ENCODE measurements at places on chromosomes 13 and 19.

GRCh38 chr19:13666165-13666564 lies 98.2 kb upstream of the MRI1 start:
- no peak for DNase-seq

GRCh38 chr19:19115954-19116353 lies 22.3 kb downstream of the TMEM161A start:
- peak; percentile 65 for DNase-seq

GRCh38 chr13:60619461-60619860 lies 222.4 kb downstream of the TDRD3 start:
- no peak for DNase-seq

GRCh38 chr13:102055090-102055779 lies 346.6 kb downstream of the FGF14 start:
- DNase-seq: no peak

DNA sequence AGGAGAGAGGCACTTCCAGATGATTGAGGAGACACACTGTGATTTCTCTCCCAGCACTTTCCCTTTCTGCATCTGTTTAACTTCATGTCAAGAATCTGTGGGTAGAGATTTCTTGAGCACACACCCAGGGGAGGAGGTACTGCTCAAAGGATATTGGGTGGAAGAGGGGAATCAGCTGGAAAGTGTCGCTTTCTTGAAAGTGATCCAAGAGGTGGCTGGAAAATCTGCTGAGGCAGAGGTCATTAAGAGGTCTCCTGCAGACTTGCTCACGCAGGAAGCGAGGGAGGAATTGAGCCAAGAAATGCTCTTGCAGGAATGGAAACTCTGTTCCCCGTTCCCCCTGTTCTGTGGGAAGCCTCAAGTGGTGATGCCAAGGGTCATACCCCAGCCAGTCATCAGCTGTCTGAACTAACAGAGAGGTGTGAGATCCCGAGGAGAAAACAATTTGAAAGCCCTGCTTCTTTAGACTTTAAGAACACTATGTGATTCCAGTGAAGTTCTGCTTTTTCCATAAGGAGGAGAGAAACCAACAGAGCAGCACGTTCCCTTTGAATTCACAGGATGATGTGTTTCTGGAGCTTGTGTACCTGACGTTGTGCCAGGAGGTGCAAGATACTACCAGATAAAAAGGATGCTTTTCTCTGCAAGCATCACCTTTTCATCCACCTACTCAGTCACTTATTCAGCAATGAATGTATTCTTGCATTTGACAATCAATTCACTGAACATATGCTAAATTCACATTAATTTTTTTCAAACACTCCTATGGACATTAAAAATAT lies 163.4 kb upstream of the GPR12 start:
- DNase-seq: no peak

GRCh38 chr13:110162866-110163658 lies 143.9 kb downstream of the COL4A1 start:
- no peak for DNase-seq

DNA sequence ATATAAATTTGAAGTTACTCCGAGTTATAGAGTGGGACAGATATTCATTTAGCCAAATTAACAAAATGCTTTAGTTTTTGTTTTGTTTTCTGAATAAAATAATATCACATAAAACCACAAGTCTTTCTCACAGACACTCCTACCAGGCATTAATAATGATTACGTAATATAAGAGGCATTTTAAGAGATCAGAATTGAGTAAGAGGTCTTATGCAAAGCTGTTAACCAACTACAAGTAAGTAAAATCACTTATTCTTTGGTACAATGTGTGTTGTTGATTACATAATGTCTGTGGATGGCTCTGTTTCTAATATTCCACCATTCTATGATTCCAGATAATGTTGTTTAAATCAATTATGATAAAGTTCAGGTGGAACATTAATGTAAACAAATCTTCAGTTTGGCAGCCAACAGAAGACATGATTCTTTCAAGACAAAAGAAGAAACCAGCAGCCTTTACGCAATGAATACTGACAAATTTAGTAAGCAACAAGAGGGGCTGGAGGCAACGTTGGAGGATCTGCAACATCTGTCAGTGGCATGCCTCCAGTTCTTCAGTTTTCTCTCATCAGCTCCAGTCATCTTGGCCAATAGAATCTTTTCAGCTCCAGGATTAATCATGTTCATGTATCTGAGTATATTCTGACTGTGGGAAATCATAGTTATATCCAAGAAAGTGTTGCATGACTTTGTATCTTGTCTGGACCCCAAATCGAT lies 403.8 kb downstream of the SLITRK5 start:
- no peak for DNase-seq

DNA sequence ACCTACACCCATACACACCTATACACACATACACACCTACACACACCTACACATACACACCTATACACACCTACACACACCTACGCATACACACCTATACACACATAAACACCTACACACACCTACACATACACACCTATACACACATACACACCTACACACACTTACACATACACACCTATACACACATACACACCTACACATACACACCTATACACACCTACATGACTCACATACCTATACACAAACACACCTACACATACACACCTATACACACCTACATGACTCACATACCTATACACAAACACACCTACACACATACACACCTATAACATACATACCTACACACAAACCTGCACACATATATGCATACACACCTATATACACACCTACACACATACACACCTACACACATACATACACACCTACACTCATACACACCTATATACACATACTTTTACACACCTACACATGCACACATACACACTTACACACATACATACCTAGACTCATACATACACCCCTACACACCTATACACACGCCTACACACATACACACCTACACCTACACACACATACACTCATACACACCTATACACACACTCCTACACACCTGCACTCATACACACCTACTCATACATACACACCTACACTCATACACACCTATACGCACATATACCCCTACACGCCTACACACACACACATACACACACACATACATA lies 286.7 kb upstream of the MAB21L1 start:
- no peak for DNase-seq

DNA sequence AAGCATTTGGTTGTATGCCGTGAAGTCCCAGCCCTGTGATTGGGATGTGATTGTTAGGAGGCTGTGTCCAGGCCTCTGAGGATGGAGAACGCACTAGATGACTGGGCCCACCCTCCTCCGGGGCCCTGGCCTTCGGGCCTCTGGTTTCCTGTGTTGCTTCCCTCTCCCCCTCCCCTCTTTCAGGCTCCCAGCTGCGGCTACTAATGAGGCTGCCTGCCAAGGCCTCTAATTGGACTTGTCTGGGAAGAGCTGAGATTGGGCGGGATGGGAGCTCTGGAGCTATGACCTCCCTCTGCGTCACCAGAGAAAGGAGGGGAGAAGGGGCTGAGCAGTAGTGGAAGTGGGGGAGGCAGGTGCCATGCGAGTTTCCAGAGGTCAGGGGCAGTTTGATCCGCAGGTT lies 9.9 kb downstream of the PTH2 start:
- no peak for DNase-seq

- DNase-seq: peak; percentile 30
Observed at GRCh38 chr19:56333506-56333905, 18.9 kb upstream of the ZSCAN5A start.

DNA sequence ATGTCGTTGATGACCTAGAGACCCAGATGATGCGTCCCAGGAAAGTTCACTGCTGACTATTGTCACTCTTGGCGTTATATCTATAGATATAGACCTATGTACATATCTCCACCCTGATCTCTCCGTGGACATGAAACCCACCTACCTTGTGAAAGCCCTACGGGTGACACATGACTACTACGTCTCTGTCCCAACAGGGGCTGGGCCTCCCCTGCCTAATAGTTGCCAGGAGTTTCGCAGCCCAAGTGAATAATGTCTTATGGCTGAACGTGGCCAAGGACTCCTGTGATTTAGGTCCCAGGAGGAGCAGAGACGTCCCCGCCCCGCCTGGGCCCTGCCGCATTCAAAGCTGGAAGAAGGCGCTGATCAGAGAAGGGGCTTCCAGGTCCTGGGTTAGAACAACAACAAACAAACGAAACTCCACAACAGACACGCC lies 4.9 kb upstream of the POU4F1 start:
- no peak for DNase-seq

- DNase-seq: no peak
Observed at GRCh38 chr19:35445826-35446593, 2.0 kb upstream of the FFAR2 start.

DNA sequence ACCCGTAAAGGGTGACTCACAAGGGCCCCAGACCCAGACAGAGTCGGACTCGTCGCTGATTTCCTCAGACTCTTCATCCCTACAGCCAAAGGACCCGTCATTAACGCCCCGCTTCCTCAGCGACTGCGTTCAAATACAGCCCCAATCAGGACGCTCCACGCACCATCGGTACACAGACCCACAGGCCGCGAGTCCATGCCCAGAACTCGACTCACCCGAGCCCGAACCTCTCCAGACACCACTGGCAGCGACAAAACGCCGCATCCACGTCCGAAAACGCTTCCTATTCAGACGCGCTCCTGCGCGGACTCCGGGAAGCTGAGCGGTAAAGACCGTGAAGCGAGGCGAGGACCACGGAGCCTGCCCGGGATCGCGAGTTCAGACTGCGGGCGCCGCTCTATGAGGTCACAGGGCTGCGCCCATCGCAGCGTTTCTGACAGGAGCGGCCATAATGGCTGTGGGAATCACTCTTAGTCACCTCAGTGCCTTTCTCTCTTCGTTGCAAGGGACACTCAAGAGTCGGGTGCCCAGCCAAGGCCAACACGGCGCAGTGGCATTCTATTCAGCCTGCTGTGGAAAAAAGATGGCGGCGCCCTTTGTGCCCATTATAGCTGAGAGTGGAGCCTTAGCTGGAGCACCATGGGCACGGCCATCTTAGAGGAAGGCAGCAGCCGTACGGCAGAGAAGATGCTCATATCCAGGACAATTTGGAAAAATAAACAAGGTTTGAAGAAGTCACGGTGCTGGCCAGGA lies at the start of gene ZNF614:
ZNF614 (minus strand) TSS at position 353 of the 753 bp plus-strand sequence. CDS start 2,634 bp downstream, outside the sequence.
- peak; percentile 93 for DNase-seq

- DNase-seq: no peak
Observed at GRCh38 chr13:50797091-50797490, 46.4 kb downstream of the DLEU7 start.

DNA sequence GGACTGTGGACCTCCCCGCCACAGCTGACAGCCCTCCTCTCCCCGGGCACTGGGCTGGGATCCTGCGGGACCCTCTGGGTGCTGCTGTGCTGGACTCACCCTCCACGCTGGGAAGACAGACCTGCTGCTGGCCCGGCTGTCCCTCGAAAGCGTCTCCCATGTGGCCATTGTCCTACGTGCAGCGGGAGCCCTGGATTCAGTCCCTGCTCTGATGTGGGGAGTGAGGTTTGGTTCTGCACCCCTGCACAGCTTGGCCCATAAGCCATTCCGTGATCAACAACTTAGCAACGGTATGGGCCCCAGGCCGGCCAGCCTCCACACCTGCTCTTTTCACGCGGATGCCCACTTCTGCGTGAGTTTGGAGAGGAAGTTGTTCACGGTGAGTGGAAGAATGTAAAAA lies 195.2 kb downstream of the TEX29 start:
- DNase-seq: no peak

GRCh38 chr19:52945652-52946321 lies 16.9 kb downstream of the ZNF816 start:
- no peak for DNase-seq

DNA sequence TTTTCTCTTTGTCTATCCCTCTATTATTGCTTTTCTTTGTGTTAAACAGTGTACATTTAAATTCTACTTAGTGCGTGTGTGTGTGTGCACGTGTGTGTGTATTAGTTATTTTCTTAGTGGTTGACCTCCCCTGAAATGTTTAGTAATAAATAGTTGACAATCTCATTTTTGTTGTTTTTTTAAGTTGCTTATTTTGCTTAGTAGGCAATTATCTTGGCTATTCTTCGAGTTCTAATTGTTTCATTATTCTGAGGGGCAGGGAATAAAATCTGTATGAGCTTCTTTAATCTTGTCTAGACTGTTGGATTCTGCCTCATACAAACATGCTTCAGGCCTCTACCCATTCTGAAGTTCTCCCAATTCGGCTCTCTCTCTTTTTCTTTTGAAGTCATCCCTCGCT lies 1169.0 kb upstream of the ATXN8OS start:
- no peak for DNase-seq

DNA sequence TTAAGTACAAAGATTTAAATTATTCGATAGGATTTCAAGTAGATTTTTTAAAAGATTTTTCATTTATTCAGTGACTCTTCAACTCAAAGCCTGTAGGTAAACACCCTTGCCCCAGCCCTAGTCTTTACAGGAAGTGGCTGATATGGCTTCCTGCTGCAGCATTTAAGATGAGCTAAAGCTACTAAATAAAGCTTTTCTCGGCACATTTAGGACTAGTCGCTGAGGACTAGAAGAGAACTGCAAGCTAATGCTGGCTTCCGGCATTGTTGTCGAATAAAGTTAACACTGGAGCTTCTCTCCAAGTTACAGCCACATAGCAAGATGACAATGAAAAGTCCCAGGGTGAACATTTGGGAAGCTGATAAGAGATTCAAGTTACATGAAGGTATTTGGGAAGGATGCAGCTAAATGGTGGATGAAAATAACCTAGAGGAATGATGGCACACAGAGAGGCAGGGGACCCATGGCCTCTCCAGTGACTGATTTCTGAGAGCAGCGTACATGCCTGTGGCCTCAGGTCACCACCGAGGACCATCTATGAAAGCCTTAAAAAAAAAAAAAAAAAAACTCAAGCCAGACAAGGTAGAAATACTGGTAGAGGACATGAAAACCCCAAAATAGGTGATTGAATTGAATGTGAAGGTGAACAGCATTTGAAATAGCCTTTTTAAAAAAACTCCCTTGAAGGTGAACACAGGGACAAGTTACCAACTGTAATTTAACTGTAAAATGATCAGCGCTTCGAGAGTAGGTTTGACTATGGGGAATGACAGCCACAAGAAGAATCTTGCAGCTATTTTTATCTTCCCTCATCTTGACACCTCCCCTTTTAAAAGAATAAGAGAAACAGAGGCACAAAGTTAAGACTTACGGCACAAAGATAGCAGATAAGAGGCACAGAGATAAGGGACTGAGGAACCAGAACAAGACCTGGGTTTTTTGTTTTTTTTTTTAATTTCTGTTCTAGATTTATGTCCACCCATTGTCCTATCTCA lies 155.4 kb downstream of the DCT start:
- DNase-seq: no peak

DNA sequence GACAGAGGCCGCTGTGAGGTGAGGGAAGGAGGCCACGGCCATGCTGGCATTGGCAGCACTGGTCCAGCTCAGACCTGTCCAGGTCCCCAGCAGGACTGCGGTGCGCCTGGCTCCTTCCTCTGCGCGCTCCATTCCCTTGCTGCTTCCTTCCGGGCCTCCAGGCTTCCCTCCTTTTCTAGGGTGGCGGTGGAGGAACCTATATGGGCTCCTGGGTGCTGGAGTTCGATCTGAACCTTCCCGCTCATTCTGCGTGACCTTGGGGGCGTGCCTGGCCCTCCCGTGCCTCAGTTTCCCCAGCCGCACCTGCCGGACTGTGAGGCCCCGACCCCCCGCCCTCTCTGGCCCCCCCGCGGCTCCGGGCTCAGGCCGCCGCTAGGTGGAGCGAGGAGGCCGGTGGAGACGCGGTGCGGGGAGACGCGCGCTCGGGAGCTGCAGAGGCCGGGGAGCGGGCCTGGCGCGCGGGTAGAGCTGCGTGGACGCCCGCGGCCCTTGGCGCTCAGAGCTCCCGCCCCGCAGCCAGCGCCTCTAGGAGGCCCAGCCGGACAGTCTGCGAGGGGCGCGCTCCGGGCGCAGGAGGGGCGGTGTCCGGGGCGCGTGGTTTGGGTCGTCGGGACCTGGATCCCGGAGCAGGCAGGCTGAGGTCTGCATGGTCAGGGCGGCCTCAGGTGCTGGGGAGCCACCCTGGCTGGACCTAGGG lies 29.9 kb downstream of the EFNA2 start:
- peak; percentile 92 for DNase-seq
